ENCODE measurements at places on chromosomes 11 and 22.

DNA sequence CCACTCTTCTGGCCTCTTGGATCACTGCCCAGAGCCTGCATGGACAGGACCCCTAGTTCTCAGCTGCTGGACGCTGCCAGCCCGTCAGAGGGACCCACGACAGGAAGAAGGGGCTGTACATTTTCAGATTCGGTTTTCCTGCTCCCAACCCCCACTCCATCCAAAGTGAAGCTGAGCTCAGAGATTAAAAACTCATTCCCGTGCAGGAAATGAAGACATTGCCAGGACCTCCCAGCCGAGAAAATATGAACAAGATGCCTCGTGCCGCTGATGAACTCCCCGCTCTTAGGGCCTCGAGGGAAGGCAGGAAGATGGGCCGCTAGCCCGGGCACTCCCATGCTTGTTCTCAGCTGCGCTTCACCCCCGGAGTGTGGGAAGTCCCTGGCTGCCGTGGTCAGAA, 36.1 kb downstream of the RPUSD4 start:
- H3K4me3 ChIP-seq = no peak overlapping the region
- no peak overlapping the region for H3K27ac ChIP-seq
- peaks cover 46% of the 10 kb centered on the region for H3K27me3 ChIP-seq
- no peaks in the 10 kb centered on the region for H3K36me3 ChIP-seq
- no peaks in the 10 kb centered on the region for H3K4me1 ChIP-seq

- no peak overlapping the region for H3K4me3 ChIP-seq
- no peak overlapping the region for H3K27ac ChIP-seq
- H3K36me3 ChIP-seq = peaks cover 16% of the 10 kb centered on the region
- no peaks in the 10 kb centered on the region for H3K27me3 ChIP-seq
Observed at GRCh38 chr11:44244639-44245310, 65.2 kb downstream of the ALX4 start.

- DNase-seq = no peak
- H3K27me3 ChIP-seq = no peaks in the 10 kb centered on the region
- H3K4me1 ChIP-seq = no peaks in the 10 kb centered on the region
- no peaks in the 10 kb centered on the region for H3K36me3 ChIP-seq
Observed at GRCh38 chr11:32886180-32886579, 6.4 kb upstream of the QSER1 start.

GRCh38 chr11:36238036-36238631, 51.1 kb downstream of the COMMD9 start:
- DNase-seq = no peak
- no peak overlapping the region for H3K4me3 ChIP-seq
- no peak overlapping the region for H3K27ac ChIP-seq
- peaks cover 5% of the 10 kb centered on the region for H3K27me3 ChIP-seq
- H3K4me1 ChIP-seq = no peaks in the 10 kb centered on the region
- H3K36me3 ChIP-seq = no peaks in the 10 kb centered on the region

DNA sequence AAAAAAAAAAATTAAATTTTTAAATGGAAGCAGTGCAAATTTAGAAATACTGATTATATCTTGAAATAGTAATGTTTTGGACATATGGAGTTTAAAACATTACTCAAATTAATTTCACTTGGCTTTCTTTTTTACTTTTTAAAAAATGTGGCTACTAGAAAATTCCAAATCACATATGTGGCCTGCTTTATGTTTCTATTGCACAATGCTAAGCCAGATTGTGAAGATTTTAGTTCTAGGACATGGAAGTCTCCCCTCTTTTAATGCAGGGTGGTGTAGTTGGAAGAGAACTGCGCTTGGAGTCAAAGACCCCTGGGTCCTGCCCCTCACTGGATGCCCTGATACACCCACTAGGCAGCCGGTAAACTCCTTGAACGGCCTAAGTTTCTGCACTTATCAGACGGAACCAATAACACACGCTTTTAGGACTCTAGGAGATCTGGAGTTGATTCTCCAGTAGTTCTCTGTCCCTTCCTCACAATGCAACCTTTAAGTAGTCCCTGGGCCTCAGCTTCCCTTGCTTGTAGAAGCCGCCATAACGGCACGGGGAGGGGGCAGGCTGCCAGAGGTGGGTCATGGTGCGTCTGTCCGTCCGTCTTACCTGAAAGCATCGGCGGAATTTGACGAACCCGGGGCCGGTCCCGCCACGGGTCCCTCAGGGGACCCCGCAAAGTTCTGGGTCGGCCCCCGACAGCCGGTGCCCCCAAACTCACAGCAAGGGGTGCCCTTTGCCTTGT, 505 bp downstream of the FAM227A start:
- peak overlapping the region; percentile 98 for H3K27ac ChIP-seq
- H3K4me1 ChIP-seq = peaks cover 9% of the 10 kb centered on the region

DNA sequence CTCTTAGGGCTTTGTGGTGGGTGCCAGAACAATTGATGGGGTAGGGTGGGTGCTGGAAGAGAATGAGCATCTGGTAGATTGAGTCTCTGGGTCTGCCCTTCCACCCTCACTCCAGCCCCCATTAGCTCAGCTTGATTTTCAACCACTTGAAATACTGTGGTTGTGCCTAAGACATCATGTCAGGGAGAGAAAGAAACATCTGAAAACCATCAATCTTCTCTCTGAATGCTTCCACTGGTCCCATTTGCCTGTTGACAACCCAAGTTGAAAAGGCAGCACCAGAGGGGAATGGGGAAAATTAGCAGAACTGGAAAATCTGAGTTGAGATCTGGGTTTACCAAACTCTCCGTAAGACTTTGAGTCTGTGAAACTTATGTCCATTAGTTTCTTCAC, 26.1 kb downstream of the CD44 start:
- H3K27me3 ChIP-seq = no peaks in the 10 kb centered on the region
- DNase-seq = no peak
- no peak overlapping the region for H3K27ac ChIP-seq
- H3K4me1 ChIP-seq = peaks cover 3% of the 10 kb centered on the region

DNA sequence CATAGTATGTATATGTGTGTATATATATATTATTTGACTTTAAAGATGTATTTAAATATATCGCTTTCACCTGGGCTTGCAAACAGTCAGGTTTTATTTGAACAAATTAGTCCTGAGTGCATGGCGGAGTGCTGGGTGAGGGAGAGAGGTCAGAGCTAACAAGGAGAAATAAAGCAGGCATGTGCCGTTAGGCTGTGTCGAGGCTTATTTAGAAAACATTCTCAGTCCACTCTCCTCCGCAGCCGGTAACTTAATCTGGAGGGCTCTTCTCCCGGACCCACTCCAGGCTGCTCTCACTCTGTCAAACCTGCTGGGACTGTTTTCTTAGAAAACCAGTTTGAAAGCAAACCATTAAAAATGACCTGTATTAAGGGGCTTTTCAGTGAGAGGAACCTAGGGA, 455.9 kb downstream of the MN1 start:
- H3K4me3 ChIP-seq = no peak overlapping the region
- DNase-seq = no peak
- no peaks in the 10 kb centered on the region for H3K27me3 ChIP-seq
- no peak overlapping the region for H3K27ac ChIP-seq
- H3K36me3 ChIP-seq = no peaks in the 10 kb centered on the region

DNA sequence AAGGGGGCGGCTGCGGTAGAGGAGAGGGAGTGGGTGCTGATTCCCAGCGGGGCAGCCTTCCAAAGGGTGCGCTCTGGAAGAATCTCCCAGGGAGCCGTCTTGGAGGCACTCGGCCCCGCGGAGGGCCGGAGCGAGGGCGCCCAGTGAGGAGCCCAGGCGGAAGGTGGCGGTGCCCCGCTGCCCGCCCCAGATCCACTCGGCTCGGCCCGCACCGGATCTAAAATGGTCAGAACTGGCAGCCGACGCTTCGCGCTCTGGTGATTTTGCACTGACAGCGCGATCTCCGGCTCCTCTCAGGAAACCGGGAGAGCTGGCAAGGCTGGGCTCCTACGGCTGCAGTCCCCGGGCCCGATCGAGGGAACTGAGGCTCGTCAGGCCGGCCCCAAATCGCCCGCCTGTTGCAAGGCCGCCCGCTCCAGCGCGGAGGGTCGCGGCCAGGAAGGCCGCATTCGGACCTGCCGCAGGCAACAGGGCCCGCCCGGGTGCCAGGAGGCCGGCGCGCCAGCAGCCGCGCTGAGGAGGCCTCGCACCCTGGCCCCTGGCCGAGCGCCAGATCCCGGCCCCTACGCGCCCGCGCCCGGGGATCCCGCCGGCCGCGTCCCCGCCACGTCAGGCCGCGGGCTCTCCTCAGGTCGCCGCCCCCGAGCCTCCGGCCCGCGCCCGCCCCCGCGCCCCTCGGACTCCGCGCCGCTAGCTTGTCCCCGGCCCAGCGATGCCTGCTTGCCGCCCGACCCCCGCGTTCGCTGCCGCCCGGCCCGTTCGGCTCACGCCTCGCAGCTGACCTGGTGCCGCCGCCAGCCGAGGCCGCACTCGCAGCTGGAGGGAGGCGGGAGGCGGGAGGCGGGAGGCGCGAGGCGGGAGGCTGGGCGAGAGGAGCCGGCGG, at the start of gene KLHL22:
Gene KLHL22, minus strand, starts transcription at position 818 of the 883 bp plus-strand sequence. CDS start 6,584 bp downstream, outside the sequence.
- H3K4me1 ChIP-seq = peaks cover 15% of the 10 kb centered on the region
- H3K4me3 ChIP-seq = peak within 1 kb of the TSS; percentile 46
- H3K27me3 ChIP-seq = no peaks in the 10 kb centered on the region
- DNase-seq = no peak
- H3K27ac ChIP-seq = peak within 1 kb of the TSS; percentile 81

DNA sequence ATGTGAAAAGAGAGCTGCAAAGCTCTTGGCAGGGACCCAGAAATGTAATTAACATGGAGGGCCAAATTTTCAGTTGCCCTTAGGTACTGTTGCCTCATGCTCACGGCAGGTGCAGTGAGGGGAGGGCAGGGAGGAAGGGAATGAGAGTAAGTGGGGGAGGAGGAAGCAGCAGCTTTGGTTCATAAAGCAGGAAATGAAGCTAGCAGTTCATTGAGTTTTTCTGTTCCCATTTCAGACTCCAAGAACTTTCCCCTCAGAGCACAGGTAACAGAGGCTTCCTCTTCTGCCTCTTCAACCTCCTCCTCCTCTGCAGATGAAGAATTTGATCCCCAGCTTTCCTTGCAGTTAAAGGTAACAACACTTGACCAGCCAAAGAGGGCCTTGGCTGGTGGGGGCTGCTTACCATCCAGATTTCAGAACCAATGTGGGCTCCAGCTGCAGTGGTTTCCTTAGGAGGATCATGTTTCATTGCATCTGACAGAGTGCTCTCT, 57.9 kb upstream of the PARVA start:
- no peak for DNase-seq
- H3K36me3 ChIP-seq = no peaks in the 10 kb centered on the region
- no peaks in the 10 kb centered on the region for H3K4me1 ChIP-seq
- no peak overlapping the region for H3K27ac ChIP-seq
- H3K27me3 ChIP-seq = no peaks in the 10 kb centered on the region

DNA sequence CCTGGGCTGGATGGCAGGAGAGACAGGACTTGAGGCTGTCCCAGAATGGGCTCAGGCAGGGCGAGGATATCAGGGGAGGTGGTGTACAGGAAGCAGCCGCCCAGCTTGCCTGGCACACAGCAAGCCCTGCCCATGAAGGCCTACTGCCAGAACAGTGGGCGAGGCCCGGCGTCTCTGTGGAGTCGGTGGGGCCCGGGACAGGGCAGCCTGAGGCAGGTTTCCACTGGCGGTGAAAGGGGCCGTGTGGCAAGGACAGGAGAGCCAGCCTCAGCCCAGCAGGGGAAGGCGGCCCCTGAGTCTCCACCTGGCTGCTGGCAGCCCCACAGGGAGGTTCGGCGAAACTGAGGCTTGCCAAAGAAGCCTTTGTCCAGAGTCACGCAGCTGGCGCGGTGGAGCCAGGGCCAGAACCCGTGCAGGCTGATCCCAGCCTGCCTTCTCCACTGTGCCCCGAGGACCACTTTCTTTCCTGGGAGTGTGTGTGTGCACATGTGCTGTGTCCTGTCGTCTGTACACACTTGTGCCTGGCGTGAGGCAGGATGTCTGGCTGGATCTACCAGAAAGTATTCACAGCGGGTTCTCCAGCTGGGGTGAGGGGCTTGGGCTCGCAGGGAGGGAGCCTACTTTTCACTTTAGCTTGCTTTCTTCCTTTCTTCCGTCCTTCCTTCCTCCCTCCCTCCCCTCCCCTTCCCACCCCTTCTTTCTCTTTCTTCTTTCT, 1.2 kb downstream of the TSPO start:
- H3K4me1 ChIP-seq = no peaks in the 10 kb centered on the region
- H3K4me3 ChIP-seq = peak overlapping the region; percentile 54
- no peak for DNase-seq
- H3K36me3 ChIP-seq = no peaks in the 10 kb centered on the region
- H3K27ac ChIP-seq = peak overlapping the region; percentile 76

GRCh38 chr11:123020968-123021367, 39.3 kb upstream of the BSX start:
- no peak overlapping the region for H3K4me3 ChIP-seq
- DNase-seq = peak; percentile 46
- H3K27me3 ChIP-seq = peaks cover 9% of the 10 kb centered on the region
- peaks cover 3% of the 10 kb centered on the region for H3K4me1 ChIP-seq
- no peaks in the 10 kb centered on the region for H3K36me3 ChIP-seq
- H3K27ac ChIP-seq = no peak overlapping the region

DNA sequence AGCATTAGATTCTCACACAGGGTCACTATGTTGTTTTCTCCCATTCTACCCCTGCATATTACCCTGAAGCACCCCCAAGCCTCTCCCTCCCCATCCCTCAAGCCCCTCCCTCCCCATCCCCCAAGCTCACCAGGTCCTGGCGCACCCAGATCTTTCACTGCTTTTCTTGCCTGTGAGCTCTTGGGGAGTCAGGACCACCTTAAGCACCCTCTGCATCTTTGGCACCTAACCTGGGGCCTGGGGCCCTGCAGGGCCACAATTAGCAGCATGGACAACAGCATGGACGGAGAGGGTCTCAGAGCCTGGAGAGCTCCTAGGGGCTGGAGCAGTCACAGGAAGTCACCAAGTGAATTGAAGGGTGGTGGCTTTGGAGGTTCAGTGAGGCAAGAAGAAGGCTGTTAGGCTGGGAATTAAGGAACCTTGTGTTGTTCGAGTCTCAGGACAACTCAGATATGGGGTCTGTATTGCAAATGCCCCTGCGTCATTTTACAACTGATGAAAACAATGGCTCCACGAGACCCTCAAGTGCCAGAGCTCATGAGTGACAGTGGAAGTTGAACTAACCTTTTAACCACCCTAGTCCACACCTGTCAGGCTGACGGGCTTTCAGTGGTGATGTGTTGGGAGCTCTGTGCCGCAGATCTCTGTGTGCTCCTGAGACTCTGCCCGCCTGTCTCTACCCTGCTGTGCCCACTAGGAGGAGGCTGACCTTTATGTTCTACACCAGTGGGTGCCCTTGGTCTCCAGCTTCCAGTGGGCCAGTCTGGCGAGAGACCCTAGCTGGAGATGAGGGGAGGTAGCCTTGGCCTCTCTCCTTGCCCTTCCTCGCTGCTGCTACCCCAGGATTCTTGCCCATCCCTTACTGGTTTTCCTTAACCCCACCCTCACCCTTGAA, 111.3 kb upstream of the OR4B1 start:
- DNase-seq = no peak
- H3K4me3 ChIP-seq = no peak overlapping the region

- no peak overlapping the region for H3K27ac ChIP-seq
- H3K27me3 ChIP-seq = peaks cover 48% of the 10 kb centered on the region
- no peaks in the 10 kb centered on the region for H3K4me1 ChIP-seq
- DNase-seq = no peak
- no peaks in the 10 kb centered on the region for H3K36me3 ChIP-seq
Observed at GRCh38 chr11:122977470-122978298, 4.0 kb downstream of the BSX start.

GRCh38 chr11:6615882-6616585, 3.2 kb downstream of the TPP1 start:
- H3K36me3 ChIP-seq = peaks cover 26% of the 10 kb centered on the region
- no peak for DNase-seq
- H3K4me1 ChIP-seq = peaks cover 22% of the 10 kb centered on the region
- no peak overlapping the region for H3K27ac ChIP-seq
- H3K4me3 ChIP-seq = no peak overlapping the region
